Fibroblast of pulmonary artery (primary cell): ENCODE measurements at places on chromosomes 3 and 15.

DNA sequence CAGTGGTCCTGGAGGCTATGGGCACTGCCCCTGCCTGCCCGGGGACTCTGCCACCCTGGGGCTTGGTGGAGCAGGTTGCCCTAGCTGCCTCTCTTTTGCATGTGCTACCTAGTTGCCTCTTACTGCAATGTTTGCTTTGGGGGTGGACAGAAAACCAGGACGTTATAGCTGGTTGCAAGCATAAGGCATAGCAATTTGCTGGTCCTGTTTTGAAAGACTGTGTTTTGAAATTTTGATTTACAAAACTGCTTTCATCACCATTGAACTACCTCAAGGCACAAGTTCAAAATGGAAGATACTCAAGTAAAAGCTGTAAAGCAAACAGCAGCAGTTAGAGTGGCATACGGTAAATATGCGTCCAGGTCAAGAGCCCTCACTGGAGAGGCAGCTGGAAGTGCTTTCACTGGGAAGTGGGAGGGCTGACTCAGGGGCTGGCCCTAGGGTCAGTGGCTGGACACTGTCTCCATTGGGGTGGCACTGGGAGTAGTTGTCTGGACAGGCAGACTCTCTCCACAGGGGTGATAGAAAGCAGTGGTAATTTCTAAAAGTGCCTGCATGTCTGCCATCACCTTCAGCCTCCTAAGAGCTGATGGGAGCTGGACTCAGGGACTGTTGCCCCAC is 138.1 kb downstream of the CHDH start:
- DNase-seq, result no peak

GRCh38 chr3:125318871-125319270 is 56.3 kb downstream of the ZNF148 start:
- no peak for DNase-seq

GRCh38 chr3:124158168-124158881 is 166.4 kb upstream of the ROPN1 start:
- DNase-seq, result no peak

DNA sequence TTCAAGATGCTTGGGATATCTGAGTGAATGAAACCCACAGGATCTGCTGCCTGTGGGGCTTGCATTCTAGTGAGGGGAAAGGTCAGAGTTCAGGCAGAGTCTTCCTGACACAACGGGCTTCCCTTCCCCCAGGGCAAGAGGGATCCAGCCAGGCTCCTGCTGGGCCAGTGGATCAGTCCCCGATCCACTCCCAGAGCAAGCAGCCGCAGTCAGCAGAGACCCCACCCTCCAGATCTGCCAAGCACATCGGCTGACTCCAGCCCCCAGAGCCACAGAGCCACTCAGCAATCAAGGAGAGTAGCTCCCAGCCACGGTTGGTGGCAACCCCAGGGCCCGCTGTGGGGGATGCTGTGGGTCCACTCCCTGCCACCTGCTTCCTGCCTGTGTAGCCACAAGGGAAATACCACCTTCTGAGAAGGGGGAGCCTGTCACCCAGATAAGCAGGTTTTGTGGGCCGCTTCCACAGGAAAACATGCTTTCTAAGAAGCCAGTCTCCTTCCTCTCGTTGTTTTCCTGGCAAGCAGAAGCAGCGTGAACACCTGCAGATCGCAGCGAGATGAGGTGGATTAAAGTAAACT is 44.9 kb downstream of the CPN2 start:
- DNase-seq, result no peak

- no peak for DNase-seq
Measured at GRCh38 chr15:30958219-30958618, 33.2 kb downstream of the MTMR10 start.

- DNase-seq, result peak; percentile 57
Measured at GRCh38 chr3:18758047-18758704, 333.0 kb upstream of the SATB1 start.
